ENCODE measurements at places on chromosomes 13 and 19.
A peak's percentile ranks its signal among the peaks of the same experiment; 100 is the strongest.

DNA sequence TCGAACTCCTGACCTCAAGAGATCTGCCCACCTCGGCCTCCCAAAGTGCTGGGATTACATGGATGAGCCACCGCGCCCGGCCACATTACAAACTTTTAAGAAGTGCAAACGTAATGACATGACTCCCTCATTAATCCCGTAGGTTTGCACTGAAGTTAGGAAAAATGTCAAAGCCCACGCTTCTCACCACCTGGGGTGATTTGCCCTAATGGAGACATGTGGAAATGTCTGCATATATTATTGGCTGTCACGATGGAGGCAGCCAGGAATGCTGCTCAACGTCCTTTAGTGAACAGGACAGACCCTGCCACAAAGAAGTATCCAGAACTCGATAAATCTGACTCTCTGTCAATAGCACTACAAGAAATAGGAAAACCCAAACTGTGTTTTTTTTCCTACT lies 21.0 kb downstream of the NLRP9 start:
- no peak for DNase-seq

- no peak for DNase-seq
Measured at GRCh38 chr19:43460362-43461016, 4.9 kb downstream of the LYPD3 start.

GRCh38 chr13:57878291-57878690 lies 246.7 kb downstream of the PCDH17 start:
- DNase-seq, result no peak

DNA sequence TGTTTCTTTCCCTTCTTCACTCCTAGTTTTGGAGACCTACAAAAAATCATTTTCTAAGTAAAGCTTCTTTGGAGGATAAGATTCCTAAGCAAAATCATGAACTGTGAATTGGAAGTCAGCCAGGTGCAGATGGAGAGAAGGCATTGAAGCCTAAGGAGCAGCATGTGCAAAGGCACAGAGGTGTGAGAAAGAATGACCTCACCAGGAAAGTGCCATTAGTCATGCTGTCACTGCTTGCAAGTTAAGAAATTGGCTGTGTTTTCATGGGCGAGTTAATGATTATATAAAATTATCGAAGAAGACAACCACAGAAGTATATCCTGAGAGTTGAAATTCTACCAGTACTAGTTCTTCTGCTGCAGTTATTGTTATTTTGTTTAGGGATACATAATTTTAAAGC lies 80.3 kb upstream of the KLHL1 start:
- no peak for DNase-seq

GRCh38 chr13:99034333-99035085 lies 56.6 kb upstream of the DOCK9 start:
- no peak for DNase-seq

GRCh38 chr19:57110592-57111328 lies 9.0 kb upstream of the USP29 start:
- DNase-seq, result no peak

GRCh38 chr13:114109641-114110041 lies 22.8 kb downstream of the RASA3 start:
- DNase-seq, result no peak

DNA sequence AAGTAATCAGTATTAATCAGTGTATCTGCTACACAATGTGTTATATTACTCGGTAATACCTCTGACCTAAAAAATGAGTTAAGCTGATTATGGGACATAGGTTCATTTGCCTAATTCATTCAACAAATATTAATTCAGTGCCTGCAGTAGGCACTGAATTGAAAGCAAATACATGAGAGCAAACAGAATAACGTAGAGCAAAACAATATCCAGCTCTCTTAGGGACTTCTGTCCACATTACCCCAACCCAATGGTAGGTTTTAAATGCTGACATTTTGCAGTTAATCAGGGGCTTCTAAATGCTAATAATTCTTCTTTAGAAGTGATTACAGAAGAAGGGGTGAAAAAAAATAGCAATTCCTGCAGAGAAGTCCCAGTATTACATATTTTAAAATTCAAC lies 4.9 kb downstream of the RCBTB2 start:
- no peak for DNase-seq

DNA sequence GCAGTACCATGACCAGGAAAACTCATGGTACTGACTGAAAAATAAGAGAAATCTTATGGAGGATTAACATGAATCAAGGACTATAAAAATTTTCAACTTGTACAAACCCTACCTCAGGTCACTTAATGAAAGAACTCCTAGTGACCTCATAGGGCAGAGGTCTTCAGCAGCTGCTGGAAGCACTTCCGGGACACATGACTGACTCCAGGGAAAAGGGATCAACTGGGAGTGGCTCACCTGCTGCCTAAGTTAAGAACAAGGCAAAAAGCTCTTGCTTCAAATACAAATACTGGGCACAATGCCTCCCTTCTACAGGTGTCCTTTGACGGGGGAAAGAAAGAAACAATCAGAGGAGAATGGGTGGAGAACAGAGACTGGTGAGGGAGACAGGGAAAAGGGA lies 18.6 kb downstream of the DOCK9 start:
- no peak for DNase-seq

GRCh38 chr13:51820016-51820597 lies 16.1 kb upstream of the DHRS12 start:
- DNase-seq, result no peak

DNA sequence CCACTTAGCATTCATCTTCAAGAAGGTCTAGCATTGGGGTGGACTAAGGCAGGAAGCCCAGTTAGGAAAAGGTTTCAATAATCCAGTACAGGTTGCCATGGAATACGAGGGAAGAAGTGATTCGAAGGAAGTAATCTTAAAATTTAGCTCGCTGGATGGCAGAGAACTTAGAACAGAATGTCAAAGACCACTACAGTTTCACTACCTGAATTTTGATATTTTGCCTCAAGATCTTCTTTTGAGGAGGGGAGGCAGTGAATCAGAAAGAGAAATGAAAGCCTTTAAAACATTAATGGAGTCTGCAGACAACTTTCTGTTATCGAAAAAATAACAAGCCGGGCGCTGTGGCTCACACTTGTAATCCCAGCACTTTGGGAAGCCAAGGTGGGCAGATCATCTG lies 7.0 kb upstream of the RAB8A start:
- DNase-seq, result no peak

DNA sequence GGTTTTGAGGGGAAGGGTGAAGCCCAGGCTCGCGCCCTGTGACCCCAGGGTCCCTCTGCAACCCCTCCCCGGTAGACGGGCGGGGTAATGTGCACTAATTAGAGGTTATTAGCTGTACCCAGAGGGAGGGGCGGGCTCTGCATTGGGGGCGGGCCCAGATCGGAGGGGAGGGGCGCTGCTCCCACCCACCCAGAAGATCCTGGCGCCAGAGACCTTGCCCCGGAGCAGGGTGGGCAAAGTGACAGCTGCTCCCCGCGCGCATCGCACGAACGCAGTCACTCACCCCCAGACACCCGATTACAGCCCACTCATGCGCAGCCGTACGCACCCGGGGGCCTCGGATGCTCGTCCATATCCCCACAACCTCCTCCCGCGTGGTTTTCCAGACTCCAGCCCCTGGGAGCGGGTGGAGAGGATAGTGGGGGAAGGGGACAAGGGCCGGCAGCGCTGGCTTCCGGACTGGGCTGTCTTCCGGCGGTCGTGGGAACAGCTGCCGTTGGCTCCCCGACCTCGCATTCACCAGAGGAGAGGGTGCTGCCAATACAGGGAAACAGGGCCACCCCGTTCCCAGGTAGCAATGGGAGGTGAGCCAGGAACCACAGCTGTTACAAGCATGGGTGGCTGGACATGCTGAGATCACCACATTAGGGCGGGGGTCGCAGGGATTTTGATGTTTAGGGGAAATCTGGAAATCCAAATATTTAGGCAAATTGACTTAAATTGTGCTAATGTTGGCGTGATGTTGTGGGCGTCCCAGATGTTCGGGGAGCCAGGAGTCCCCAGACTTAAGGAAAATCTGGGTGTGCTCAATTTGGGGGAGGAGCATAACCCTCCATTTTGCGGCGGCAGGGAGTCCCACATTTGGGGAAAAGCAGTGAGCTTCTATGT lies 2.9 kb upstream of the HOOK2 start:
- peak; percentile 85 for DNase-seq

DNA sequence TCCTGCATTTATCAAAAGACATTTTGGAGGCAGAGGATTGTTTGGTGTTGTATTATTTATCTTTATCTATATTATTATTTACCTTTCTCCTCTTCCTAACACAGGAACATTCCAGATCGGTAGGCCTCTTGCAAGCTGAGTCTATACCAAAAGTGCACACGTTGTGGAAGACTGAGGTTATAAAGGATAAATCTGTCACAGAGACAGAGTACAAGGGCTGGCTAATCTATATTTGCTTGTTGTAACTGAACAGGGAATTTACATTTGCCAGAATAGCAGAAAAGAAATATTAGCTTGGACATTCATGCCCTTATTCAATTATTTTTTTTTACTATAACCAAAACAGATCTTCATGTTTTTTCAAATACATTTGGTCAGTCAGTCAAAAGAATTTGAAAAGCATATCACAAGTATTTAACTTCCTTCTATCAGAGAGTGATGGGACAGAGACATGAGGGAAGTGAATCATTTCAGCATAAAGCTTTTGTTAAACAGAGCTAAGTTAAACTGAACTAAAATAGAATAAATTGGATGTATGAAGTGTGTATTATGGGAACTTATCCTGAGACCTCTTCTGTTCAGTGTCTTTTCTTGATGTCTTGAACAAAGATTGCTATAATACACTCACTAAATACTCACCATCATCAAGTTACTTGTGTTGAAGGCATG lies 352.5 kb downstream of the DNAJC15 start:
- DNase-seq, result no peak

DNA sequence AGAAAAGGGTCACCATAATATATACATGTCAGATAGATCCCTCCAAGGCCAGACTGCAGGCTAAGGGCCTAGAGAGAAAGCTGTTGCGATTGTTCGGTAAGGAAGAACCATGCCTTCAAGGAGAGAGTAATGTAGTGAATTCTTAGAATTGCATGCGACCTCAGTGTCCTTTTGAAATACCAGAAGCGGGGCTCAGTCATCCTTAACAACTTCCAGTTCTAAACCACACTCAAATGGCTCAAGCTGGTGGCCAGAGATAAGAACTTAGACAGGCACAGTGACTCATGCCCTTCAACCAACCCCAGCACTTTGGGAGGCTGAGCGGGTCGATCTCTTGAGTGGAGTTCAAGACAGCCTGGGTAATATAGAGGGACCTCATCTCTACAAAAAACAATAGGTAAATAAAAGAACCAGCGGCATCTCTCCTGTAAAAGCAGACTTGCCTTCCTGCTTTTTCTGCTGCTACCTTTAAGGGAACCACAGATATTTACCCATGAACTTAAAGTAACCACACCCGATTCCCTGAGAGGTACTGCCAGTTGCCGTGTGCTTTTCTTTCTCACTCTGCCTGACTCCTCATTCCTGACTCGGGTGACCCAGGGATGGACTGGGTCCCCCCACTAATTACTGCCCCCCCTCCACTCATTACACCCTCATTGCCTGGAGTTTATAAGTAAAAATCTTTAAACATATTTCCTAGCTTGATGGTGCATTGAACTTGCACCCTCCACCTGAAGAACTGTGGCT lies 15.4 kb upstream of the SIGLEC6 start:
- peak; percentile 67 for DNase-seq

DNA sequence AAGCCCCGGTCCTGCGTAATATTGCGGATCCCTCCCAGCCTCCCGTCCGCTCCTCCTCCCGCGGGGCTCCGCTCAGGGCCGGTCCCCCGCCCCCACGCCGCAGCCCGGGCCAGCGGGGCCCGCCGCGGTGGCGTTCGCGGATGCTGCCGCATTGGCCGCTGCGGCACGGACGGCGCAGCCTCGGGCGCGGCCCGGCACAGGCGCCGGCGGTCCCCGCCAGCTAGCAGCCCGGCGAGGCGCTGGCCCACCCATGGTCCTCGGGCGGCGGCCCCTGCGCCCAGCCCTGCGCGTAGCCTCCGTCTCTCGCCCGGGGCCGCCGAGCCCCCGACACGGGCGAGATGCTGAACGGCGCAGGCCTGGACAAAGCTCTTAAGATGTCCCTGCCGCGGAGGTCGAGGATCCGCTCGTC lies at the start of gene ATP8A2:
Gene ATP8A2 (plus strand): TSS at position 100 of the 409 bp plus-strand sequence. CDS start 239 bp downstream, at position 339.
- no peak for DNase-seq

DNA sequence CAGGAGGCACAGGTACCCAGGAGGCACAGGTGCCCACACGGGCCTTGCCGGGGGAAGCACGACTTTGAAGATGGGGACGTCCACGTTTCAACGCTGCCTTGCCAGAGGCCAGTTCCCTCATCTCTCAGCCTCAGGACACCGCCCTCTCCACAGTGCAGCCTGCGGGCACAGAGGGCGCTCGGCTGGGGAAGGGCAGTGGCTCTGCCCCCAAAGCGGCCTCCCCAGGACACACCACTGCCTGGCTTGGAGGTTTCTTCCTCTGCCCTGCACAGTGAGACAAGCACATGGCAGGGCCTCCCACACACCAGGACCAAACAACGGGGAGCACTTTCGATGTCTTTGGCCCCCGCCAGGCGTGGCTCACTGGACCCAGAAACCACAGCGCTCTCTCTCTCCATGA lies 73.0 kb downstream of the RASA3 start:
- DNase-seq, result no peak

GRCh38 chr13:38564256-38565150 lies 122.4 kb upstream of the FREM2 start:
- DNase-seq, result no peak

GRCh38 chr19:1663852-1664251 lies 11.4 kb upstream of the TCF3 start:
- DNase-seq, result no peak

GRCh38 chr13:29878101-29878500 lies 27.7 kb upstream of the UBL3 start:
- DNase-seq, result peak; percentile 41

- DNase-seq, result no peak
Measured at GRCh38 chr13:111881700-111882099, 185.2 kb upstream of the SOX1 start.

- DNase-seq, result no peak
Measured at GRCh38 chr13:72521940-72522661, 205.3 kb downstream of the MZT1 start.
